ENCODE measurements at places on chromosomes 3 and 15. TPM values are rescaled to one million over a fixed set of nuclear protein-coding genes. Genes with fewer than 3 reads are reported as not detected.

- no peak for DNase-seq
These were observed 76.7 kb upstream of the FAM3D start for GRCh38 chr3:58743296-58743695.

DNA sequence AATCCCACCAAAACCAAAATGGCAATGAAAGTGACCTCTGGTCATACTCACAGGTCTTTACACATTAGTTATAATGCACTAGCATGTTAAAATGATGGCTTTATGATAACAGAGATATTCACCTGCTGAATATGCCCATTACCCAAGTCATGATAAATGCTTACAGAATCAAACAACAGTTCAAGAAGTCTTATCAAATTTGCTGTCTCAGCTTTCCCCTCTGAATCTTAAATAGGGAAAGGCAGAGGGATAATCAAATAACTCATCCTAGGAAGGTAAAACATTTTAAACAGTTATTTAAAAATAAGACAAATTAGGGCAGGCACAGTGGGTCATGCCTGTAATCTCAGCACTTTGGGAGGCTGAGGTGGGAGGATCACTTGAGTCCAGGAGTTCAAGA lies 52.8 kb upstream of the CRBN start:
- DNase-seq = no peak

DNA sequence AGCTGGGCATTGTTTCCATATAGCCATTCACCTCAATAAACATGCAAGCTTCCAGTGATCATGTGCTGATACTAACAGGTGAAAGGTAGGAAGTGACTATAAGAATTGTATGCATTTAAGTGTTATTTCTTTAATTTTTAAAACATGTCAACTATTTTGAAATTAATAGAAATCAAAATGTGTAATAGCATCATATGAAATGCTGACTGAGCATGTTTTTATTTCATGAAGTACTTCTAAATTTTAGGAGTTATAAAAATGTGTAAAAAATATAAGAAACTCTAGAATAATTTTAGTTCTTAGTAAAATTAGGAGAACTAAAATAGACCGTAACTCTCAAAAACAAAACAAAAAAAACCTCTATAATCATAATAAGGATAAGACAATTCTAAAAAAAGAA lies 229.3 kb upstream of the ARPP21 start:
- no peak for DNase-seq

SLC2A2 gene
- not detected for total RNA-seq

GRCh38 chr15:52136442-52136980 lies 23.9 kb upstream of the BCL2L10 start:
- DNase-seq = no peak

DNA sequence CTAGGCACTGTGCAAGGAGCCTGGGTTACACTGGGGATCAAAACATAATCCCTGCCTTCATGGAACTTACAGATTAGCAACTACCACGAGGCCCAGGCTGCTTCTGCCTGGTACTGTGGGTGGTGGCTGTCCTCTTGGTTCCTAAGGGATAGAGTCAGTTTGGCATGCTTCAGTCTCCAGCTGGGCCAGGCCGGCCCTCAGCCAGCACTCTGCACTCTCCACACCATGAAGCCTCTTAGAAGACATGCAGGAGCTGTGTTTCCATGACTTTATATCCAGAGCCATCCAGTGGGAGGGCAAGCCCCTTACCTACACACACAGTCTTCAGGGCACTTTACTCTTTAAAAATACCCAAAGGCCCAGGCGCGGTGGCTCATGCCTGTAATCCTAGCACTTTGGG lies 54.4 kb downstream of the ATP1B3 start:
- peak; percentile 83 for DNase-seq

DNA sequence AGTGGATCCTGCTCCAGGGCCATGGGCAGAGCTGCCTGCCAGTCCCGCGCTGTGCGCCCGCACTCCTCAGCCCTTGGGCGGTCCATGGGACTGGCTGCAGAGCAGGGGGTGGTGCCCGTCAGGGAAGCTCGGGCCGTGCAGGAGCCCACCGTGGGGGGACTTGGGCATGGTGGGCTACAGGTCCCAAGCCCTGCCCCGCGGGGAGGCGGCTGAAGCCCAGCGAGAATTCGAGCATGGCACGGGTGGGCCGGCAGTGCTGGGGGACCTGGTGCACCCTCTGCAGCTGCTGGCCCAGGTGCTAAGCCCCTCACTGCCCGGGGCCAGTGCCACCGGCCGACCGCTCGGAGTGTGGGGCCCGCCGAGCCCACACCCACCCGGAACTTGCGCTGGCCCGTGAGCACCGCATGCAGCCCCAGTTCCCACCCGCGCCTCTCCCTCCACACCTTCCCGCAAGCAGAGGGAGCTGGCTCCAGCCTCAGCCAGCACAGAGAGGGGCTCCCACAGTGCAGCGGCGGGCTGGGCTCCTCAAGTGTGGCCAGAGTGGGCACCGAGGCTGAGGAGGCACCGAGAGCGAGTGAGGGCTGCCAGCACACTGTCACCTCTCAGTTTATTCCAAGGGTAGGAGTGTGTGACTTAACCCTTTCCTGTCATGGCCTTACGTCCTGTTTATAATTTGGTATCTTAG lies 129.3 kb downstream of the TMEM108 start:
- no peak for DNase-seq

- no peak for DNase-seq
These were observed 154.2 kb downstream of the MECOM start for GRCh38 chr3:169509359-169509758.

DNA sequence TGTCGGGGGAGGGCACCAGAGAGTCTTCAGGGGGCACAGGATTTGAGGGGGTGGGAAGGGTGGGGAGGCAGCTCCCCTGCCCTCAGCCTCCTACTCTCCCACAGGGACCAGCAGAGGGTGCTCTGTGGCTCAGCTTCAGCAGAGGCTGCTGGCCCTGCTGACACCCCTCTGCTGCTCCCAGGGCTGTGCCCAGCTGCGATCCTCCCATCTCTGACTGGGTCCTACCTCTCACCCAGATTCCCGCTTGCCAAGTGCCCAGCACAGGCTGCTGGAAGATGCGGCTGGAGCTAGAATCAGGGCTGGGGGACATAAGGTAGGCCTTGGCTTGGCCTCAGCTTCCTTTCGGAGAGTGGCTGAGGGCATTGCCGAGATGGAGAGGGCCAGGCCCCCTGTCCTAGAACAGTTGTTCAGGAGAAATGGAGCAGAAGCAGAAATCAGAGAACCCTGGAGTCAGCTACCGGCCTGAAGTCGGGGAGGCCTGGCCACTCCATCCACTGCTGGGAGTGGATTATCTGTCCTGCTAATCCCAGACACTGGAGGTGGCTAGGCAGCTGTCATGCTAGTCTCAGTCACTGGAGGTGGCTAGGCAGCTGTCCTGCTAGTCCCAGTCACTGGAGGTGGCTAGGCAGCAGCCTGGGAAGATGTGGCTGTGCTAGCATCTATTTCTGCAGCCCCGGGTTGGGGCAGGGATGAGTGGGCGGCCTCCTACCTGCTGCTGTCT lies 3.9 kb downstream of the GRM2 start:
- DNase-seq = no peak

- DNase-seq = no peak
These were observed 106.5 kb downstream of the CHSY1 start for GRCh38 chr15:101145362-101145761.

DNA sequence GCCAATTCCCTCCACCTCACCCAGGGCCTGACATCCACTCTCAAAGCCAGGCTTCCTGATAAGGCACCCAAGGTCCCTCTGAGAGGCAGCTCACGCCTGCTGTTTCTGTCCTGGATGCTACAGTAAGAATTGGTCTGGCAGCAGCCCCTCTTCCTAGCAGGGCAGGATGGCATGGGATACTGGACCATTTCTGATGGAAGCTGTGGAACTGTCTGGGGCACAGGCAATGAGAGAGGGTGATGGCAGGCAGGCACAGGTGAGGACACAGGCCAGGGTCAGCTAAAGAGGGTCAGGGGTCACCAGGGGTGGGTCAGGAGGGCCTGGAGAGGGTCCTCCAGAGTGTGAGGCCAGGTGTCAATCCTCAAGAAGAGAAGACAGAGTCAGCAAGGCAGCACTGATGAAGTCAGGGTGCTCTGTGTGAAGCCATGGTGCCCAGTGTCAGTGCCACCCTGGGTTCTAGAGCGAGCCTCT lies 41.9 kb upstream of the SLC41A3 start:
- DNase-seq = peak; percentile 54

- DNase-seq = no peak
These were observed 17.2 kb downstream of the TSEN2 start for GRCh38 chr3:12501360-12502020.

DNA sequence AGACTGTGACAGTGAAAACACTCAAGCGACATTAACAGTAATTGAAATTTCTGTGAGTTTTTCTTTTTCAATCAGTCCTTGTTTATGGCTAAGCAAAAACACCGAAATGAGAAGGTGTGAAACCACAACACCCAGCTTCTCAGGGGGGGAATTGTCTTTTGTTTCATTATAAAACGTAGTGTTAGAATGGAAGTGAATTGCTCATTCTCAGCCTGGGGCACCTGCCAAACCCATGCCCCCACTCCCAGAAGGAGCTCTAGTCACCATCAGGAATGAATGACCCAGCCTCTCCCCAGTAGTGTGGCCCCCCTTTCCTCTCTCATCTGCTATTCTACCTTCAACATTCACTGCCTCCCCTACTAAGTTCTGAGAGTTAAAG lies 185.8 kb upstream of the CFAP20DC start:
- no peak for DNase-seq

DALRD3 gene
- 35.4 TPM for total RNA-seq

- DNase-seq = no peak
These were observed 1.3 kb downstream of the FEM1B start for GRCh38 chr15:68278595-68279405.

DNA sequence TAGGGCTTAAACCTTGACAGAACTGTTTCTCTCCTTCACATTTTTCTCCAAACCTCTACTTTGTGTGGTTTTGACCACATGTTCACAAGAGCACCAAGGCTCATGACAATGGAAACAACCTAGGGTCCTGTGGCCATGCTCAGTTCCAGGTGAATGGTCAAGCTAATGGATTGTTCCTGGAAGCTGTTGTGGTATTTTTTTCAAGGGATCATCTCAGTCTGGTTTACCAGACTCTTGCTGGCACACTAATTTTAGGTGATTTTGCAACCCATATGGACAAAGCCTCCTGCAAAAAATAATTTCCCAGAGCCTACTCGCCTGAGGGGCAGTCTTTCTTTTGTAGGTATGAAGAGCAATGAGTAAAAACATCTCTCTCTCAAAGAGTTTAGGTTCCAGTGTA lies 67.2 kb downstream of the LSAMP start:
- DNase-seq = no peak
